ENCODE measurements at places on chromosomes 7 and 10.

DNA sequence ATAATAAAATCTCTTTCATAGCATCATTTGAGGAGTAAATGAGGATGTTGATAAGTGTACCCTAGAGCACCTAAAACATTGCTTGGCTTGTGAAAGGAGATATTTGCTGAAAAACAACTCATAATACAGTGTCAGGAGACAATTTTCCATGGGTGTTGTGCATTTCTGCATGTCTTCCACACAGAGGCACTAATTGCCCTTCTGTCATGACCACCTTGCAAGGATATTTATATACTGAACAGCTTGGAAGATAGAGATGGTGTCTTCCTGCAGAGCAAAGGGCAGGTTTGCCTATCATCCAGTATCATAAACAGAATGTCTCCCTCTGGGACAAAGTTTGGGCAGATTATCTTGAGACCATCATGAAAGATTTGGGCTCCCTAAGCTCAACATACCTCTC lies 495.2 kb upstream of the LRRN3 start:
- no peak for DNase-seq

GRCh38 chr10:63521416-63522276 lies 445 bp downstream of the REEP3 start:
- peak; percentile 69 for DNase-seq

- DNase-seq = no peak
Measured at GRCh38 chr10:57864765-57865680, 402.7 kb downstream of the IPMK start.

DNA sequence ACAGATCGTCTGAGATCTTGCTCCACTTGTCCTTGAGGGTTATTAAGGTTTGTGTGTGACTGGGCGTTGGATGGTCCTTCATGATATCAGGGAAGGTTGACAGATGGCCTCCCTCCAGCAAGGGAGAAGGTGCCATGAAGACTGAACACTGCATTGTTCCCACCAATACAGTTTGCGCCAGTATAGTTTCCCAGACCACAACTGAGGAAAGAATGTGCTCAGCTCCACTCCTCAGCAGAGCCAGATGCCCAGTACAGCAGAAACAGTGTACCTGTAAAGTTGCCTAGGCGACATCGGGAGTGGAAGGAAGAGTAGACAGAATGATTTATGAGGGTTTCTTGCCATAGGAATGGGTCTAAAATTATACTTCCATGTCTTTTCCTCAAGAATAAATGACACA lies 137.5 kb downstream of the ST7 start:
- no peak for DNase-seq

GRCh38 chr7:8112685-8113084 lies 144.1 kb downstream of the GLCCI1 start:
- no peak for DNase-seq

- DNase-seq = no peak
Measured at GRCh38 chr7:111903797-111904196, 302.4 kb downstream of the DOCK4 start.

DNA sequence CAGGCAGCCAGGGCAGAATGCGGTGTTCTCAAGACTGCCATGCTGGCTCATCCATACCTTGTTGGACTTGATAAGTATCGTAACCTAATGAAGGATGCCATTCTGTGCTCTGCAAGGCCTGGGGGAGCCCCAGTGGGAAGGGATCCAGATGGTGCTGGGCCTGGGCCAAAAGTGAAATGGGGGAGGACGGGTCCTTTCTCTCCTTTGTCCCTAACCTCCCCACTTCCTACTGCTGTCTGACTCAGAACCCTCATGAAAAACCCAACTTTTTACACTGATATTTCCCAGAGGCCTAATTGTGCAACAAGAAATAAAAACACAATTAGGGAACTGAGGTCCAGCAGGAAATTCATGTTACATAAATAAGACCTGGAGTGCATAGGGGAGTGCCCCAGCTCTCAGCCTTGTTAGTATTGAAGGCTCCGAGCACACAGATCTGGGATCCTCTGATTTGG lies 193.7 kb upstream of the SVIL start:
- DNase-seq = no peak

DNA sequence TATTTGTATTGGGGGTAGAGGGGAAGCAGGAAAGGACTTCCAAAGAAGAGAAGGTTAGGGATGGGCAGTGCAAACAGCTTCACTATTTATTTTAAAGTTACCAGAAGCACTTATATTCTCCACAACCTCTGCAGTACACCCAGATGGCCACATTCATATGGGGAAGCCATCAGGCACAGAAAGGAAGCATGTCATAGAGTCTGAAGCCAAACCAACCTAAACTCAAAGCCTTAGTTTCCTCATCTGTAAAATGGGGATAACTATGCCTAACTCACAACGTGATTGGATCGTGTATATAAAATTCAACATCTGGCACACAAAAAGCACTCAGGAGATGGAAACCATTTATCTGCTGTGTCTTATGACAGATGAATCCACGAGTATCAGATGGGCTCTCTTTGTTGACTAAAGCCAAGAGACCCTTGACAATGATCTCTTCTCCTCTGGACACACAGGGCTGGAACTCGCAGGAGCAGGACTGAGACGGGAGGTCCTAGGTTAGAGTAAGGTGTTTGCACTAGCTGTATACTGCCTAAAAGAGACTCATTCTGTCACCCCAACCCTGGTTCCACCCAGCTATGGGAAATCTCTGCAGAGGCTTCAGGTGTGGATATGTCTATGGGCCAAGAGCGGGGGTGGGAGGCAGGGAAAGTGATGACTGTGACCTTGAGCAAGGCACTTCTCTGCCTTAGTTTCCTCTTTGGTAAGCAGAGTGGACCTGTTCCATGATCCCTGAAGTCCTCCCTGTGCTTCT lies 1.8 kb downstream of the KIAA1549 start:
- DNase-seq = no peak

DNA sequence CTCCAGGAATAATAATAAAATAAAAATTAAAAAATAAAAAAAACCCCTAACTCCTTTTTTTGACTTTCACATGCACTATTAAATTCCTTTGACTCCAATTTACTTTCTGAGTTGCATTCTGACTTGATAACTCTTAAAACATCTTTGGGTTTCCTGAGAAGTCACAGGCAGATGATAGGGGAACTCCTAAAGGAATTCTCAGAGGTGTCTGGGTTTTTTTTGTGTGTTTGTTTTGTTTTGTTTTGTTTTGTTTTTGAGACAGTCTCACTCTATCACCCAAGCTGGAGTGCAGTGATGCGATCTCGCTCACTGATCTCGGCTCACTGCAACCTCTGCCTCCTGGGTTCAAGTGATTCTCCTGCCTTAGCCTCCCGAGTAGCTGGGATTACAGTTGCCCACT lies 52.7 kb upstream of the APBB1IP start:
- DNase-seq = no peak

DNA sequence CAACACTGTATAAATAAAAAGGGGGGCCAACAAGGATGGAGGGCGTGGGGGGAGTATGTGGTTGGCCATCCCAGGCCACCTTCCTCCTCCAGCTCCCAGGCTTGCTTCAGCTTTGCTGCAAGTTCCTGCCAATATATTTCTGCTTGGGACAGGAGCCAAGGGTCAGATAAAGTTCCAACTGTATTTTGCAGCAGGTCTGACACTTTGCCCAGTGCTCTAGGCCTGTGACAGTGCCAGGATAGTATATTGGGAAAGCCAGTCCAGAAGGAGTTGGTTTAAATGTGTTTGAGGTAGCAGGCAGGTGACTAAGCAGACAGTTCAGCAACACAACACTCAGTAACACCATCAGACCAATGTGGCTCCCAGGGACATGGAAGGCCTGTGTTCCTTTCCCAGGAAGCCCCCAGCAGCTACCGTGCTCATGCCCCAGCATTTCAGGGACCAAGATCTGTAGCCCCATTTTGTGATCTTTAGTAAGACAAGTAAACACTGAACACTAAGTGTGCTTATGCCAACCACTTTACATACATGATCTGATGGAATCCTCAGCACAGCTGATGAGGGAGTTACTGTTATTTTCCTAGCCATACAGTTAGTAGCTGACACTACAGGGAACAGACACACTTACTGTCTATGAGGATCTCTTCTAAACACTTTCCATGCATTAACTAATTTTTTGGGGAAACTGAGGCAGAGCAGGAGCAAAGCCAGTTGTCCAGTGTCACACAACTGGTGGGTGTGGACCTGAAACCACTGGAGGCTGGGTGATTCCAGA lies 38.9 kb downstream of the DNAJB12 start:
- no peak for DNase-seq

DNA sequence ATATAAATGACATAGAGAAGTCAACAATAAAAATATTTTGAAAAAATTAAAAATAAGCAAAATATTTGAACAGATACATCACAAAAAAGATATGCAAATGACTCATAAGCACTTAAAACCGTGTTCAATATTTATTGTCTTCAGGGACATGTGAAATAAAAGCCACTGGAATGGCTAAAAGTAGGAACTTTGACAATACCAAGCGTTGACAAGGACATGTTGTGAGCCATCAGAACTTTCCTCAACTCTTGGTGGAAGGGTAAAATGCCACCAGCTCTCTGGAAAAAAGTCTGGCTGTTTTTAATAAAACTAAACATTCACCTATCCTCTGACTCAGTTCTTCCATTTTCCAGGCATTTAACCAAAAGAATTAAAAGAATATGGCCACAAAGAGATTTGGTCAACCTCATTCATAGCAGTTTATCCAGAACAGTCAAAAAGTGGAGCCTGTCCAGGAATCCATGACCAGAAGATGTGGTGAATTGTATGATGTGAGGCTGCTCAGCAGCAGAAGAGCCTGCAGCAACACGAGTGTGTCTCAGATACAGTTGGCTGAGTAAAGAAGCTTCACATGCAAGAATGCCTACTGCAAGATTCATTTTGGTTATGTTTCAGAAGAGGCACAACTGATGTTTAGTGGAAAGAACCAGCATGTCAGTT lies 7.1 kb upstream of the KLF6 start:
- DNase-seq = no peak

GRCh38 chr10:13087986-13088618 lies 11.9 kb upstream of the OPTN start:
- DNase-seq = no peak

- DNase-seq = no peak
Measured at GRCh38 chr7:138662076-138662990, 38.8 kb downstream of the SVOPL start.

DNA sequence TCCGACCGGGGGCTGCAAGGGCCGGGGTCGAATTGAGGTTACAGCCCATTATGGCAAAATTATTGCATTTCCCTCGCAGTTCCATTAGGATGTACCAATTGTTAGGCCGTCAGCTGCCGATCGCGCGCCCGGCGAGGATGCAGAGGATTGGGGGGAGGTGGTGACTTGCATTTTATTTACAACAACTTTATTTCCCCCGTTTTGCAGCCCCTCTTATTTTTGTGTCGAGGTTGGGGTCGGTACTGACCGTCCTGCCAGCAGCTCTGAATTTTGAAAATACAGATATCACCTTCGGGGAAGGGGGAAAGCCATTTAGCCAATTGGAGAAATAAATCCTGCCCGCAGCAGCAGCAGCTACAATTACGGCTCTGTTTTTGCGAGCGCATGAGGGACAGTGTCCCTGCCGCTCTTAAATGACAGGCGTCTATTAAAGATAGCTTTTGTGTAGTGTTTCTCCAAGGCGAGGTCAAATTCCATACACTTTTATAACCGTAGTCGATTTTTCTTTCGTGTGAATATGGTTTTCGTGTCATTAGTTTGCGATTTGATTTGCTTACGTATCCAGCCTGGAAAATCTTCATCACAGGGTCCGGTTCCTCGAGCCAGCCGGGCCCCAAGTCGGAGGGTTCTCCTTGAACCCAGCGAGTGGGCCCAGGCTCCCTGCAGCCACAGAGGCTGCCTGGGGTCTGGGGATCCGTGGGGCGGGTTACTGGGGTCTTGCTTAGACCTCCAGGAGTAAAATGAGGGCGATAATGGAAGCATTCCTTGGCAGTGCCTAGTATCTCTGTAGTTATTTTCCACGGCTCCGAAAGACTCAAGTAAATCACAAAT lies 684 bp upstream of the HOXA5 start:
- no peak for DNase-seq

Measured in stimulated activated naive CD8-positive, alpha-beta T cell treated with anti-CD3 and anti-CD28 coated beads, Interleukin-15, Interleukin-2, amounts not matched to agents 100 U/mL and 50 U/mL, for 24 hours (primary cell).